Activated CD4-positive, alpha-beta T cell treated with anti-CD3 and anti-CD28 coated beads for 36 hours (primary cell): ENCODE measurements at places on chromosomes 3 and 15. TPM values are rescaled to one million over a fixed set of nuclear protein-coding genes. Genes with fewer than 3 reads are reported as not detected.

NR2F2 gene
- total RNA-seq: not detected

DNA sequence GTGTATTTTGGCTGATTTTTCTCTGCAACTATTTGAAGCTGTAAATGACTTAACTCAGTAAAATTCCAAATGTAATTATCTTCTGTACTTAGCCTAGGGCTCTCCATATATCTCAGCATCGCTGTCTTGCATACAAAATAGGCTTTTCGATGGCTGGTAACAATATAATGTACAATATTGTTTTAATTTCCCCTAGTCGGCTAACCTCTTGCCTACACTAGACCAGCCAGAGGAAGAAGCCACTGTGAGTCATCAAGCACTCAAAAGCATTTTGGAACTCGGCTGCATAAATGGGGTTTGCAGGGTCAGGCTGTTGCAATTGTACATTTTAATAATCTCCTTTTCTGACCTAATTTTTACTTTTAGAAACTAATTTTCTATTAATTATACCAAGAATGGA, 583.8 kb downstream of the FOXP1 start:
- H3K4me1 ChIP-seq: peaks cover 51% of the 10 kb centered on the region
- H3K27me3 ChIP-seq: no peaks in the 10 kb centered on the region
- no peak overlapping the region for H3K4me3 ChIP-seq
- peak overlapping the region; percentile 24 for H3K27ac ChIP-seq

- H3K4me3 ChIP-seq: no peak overlapping the region
- H3K27me3 ChIP-seq: peaks cover 2% of the 10 kb centered on the region
- peaks cover 4% of the 10 kb centered on the region for H3K4me1 ChIP-seq
- DNase-seq: no peak
- H3K36me3 ChIP-seq: no peaks in the 10 kb centered on the region
Observed at GRCh38 chr15:87573534-87573933, 683.0 kb downstream of the NTRK3 start.

DNA sequence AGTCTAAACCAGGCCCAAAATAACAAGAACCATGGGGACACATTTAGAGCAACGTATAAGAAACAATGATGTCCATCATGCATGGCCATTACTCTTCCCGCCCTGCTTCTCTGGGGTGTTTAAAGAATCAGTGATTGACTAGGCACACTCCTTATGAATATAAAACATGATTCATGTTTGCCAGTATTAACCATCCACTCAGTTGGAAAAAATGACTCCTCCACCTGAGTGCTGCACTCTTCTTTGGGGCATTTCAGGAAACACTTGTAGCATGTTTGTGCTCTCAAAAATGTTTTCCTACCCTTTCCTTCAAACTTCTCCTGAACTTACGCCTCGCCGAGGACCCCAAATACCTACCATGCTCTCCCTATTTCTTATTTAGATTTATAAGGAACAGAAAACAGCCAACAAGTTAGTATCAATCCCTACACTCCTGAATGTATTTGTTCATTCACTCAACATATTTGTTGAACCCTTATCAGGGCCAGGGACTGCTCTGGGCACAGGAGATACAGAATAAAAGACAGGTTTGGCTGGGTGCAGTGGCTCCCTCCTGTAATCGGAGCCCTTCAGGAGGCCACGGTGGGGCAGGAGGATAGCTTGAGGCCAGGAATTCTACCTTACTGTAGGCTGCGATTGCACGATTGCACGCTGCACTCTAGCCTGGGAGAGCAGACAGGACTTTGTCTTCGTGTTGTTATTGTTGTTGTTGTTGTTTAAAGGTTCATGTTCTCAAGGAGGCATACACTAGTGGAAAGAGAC, 137.0 kb downstream of the TMCO5A start:
- H3K36me3 ChIP-seq: no peaks in the 10 kb centered on the region
- no peak overlapping the region for H3K27ac ChIP-seq
- no peak overlapping the region for H3K4me3 ChIP-seq
- H3K27me3 ChIP-seq: peaks cover 56% of the 10 kb centered on the region

DNA sequence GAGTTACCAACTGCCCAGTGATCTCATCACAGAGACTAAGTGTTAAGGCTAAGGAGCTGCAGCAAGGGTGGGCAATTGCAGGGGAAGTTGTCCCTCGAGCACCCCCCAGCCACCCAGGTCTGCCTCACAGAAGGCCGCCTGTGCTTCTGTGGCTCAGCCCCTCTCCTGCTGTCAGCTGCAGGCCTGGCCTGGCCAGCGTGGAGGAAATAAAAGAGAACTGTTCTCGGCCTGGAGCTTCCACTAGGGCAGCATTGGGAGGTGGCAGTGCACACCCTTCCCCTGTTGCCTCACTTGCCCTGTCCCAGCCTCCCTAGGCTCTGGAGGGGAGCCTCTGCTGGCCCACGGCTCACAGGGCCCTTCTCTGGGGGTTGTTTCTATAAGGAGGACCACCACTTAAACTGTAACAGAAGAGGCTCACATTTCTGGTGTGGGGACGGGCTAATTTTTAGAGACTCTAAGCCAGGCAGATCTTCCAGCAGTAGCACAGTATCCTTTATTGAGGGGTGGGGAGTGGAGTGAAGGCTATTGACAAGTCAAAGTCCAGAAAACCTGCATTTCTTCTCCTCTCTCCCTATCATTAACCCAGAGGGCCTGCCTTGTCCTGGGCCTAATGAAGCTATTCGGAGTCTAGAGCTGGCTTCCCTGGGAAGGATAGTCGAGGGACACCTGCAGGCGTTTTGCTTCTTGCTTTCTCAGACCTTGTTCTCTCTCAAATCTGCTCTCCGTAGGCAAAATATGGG, 75.6 kb upstream of the ADPGK start:
- H3K27me3 ChIP-seq: peaks cover 8% of the 10 kb centered on the region
- no peaks in the 10 kb centered on the region for H3K36me3 ChIP-seq
- H3K4me3 ChIP-seq: no peak overlapping the region
- no peak overlapping the region for H3K27ac ChIP-seq

- no peak overlapping the region for H3K4me3 ChIP-seq
- H3K36me3 ChIP-seq: no peaks in the 10 kb centered on the region
- H3K4me1 ChIP-seq: no peaks in the 10 kb centered on the region
- peaks cover 2% of the 10 kb centered on the region for H3K27me3 ChIP-seq
Observed at GRCh38 chr15:56320861-56321260, 44.4 kb upstream of the TEX9 start.

GRCh38 chr3:13016083-13016720, 57.0 kb downstream of the IQSEC1 start:
- no peaks in the 10 kb centered on the region for H3K27me3 ChIP-seq
- peak overlapping the region; percentile 72 for H3K4me3 ChIP-seq
- H3K27ac ChIP-seq: peak overlapping the region; percentile 98
- DNase-seq: peak; percentile 78
- H3K4me1 ChIP-seq: peaks cover 51% of the 10 kb centered on the region
- H3K36me3 ChIP-seq: peaks cover 7% of the 10 kb centered on the region

DNA sequence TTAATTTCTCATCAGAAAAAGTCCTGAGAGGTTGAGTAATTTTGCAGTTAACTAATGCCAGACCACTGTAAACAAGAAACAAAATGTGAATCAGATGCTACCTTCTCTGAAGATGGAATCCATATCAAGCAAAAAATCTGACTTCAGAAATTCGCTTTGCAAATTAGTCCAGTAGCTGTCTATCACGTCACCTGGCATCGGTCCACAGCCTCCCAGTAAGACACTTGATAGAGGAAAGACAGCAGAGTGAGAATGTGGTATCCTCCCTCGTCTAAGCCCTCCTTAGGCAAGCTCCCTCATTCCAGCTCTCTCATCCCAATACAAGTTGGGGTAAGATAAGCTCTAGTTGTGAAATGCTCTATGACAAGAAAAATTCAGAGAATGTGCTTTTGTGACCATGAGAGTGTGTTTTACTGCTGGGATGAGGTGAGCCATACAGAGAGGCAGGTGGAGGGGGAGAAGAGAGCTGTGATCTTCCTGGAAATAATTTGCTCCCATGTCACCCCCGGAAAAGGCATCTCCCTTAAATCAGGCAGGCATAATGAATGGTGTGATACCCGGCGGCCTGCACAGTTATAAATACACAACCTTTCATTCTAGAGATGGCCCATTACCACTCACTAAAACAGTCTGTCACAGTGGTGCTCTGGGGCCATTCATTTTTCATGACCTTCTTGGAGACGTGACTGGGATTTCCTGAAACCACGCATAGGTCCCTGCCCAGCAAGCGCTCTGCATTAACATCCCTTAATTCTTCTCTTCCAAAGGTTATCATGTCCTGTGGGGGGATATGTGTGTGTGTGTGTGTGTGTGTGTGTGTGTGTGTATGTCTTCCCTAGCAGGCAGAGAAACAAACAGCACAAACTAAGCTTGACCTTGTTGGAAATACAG, 602.0 kb upstream of the KCNMB2 start:
- no peak for DNase-seq
- H3K36me3 ChIP-seq: no peaks in the 10 kb centered on the region
- peaks cover 8% of the 10 kb centered on the region for H3K4me1 ChIP-seq
- H3K27ac ChIP-seq: no peak overlapping the region
- no peak overlapping the region for H3K4me3 ChIP-seq

DNA sequence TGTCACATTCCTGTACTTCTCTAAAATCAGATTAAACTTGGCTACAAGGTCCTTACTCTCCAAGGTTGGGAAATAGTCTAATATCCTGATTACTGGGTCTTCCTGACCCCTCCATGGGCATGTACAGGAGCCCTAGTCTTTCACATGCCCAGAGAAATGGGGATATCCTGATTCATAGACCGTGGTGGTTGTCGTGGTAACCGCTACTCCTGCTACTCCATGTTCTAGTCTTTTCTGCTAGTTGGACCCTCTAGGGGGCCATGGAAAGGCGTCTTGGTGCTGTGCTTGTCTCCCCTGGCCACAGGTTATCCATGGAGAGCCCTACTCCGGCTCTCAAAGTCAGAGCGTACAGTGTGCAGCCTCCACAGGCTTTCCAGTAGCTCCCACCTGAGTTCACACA, 13.1 kb upstream of the ZBTB38 start:
- H3K27me3 ChIP-seq: peaks cover 6% of the 10 kb centered on the region
- DNase-seq: no peak

DNA sequence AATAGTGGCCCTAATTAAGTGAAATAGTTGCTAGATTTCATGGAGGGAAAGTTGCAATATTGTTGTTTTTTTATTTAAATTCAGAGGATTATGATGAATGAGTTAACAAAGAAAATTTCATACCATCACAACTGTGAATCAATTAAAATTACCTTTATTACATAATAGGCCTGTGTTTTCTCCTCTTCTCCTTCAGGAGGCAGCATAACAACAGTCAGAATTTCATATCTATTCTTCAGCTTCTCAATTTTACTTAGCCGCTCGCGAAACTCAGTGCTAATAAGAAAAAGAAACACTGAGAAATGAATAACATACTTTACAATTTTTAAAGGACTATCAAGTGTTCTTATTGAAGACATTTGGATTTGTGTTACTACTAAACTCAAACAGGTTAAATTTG, 29.4 kb downstream of the TTC14 start:
- H3K36me3 ChIP-seq: peaks cover 9% of the 10 kb centered on the region
- H3K27me3 ChIP-seq: peaks cover 29% of the 10 kb centered on the region
- no peak for DNase-seq
- no peak overlapping the region for H3K4me3 ChIP-seq

GRCh38 chr15:53196242-53196641, 406.1 kb upstream of the ONECUT1 start:
- peaks cover 18% of the 10 kb centered on the region for H3K27me3 ChIP-seq
- no peaks in the 10 kb centered on the region for H3K36me3 ChIP-seq
- no peaks in the 10 kb centered on the region for H3K4me1 ChIP-seq
- no peak overlapping the region for H3K27ac ChIP-seq
